ENCODE measurements at places on chromosomes 4 and X.
A peak's percentile ranks its signal among the peaks of the same experiment; 100 is the strongest.

- peak; percentile 63 for DNase-seq
Measured at GRCh38 chr4:150581641-150582051, 305 bp upstream of the MAB21L2 start.

DNA sequence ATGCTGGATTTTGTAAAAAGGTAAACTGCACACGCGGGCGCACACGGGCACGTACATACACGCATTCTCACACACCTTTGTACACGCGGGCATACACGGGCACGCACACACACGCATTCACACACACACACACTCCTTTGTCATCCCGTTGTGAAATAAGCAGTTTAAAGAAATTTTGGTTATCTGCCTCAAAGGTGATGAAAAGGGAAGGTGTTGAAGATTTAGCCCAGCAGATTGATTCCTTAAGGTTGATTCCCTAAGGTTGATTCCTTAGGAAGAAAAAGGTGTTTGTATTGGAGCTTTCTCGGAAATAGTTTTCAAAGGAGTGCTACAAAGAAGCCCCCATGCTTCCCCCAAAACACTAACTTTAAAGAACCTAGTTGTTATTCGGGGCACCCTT is 693 bp downstream of the ATP10D start:
- DNase-seq = no peak

- DNase-seq = no peak
Measured at GRCh38 chr4:135166661-135167060, 965.1 kb upstream of the PABPC4L start.

- no peak for DNase-seq
Measured at GRCh38 chrX:48522291-48522690, 683 bp downstream of the EBP start.

GRCh38 chr4:156169011-156169410 is 215.3 kb upstream of the CTSO start:
- DNase-seq = no peak

DNA sequence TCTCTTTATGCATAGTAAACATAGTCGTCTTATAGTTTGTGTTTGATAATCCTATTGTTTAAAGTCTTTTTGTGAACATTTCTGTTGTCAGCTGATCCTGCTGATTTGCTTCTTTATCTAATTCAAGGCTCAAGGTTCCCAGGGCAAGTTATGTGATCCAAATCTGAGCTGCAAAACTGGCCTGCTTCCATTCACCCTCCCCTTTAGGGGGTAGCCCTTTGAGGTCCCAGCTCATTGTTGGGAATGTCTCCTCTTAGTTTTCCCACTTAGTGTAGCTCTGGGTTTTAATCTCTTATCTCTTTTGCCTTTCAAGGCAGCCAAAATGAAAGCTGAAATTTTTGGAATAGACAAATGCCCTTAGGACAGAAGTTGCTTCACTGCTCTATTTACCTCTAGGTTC is 40.2 kb upstream of the MAGED1 start:
- DNase-seq = no peak

DNA sequence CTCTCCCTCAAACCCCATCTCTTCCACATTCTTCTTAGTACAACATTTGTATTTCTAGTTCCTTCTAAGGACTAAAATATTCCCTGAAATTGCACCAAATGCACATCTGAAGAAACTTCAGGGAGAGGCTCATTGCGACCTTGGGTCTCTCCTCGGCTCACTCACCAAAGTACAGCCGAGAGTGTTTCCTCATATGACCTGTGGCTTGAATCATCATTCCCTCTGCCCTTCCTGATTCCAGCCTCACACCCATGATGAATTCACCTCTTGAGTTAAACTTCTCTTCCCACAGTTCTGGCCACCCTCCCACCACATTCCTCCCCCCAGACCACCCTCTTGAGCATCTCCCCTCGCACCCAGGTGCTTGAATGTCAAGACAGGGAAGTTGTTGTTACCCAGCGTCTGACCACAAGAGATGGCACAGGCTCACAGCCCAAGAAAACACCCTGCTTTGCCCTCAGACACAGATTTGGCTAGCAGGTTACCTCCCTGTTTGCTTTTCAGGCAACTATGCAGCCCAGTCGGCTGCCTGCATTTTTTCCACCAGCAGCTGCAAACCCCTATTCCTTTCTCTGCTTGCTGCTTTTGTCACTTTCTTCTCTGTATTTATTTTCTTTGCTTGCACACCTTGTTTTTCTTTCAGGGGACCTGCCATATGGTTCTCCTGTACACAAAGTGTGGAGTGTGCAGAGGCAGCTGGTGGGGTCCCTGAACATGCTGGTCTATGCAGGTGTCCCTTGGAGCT is 214.8 kb downstream of the SPATA18 start:
- no peak for DNase-seq

DNA sequence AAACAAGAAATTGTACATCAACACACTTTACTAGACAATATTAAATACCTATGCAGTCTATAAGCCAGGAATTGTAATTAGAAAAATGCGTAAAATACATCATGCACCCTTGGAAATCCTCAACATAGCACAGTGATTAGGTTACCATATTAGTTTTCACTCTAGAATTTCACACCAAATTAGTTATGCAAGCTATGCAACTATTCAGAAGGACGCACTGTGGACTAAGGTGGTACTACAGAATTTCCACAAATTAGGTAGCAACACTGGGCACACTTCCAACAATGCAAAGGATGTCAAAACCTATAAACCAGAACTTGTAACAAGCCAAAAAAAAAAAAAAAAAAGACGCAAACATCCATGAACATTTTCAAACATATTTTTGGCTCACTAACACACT is 71.1 kb upstream of the ZCCHC13 start:
- no peak for DNase-seq

GRCh38 chr4:113878668-113879067 is 100.8 kb downstream of the ARSJ start:
- peak; percentile 58 for DNase-seq

GRCh38 chrX:38804682-38805431 is 3.6 kb downstream of the MID1IP1 start:
- DNase-seq = peak; percentile 34

DNA sequence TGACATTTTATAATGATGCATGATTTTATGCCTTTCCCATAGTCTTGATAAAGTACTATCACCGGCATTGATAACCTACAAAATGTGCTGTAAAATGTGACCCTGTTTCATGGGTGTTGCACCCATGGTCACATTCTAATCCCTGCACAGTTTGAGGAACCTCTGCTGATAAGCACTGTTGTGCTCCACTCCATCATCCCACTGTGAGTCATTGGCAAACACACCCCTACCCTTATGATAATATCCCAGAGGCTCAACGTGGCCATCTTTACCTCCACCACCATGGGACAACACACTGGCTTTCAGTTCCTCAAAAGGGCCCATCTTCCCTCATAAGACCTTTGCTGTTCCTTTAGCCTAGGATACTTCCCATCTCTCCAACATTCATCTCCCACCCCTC is 32.0 kb upstream of the SGMS2 start:
- DNase-seq = no peak

GRCh38 chr4:94852616-94853015 is 94.9 kb downstream of the BMPR1B start:
- DNase-seq = no peak

GRCh38 chr4:18798123-18798522 is 776.6 kb upstream of the LCORL start:
- no peak for DNase-seq

DNA sequence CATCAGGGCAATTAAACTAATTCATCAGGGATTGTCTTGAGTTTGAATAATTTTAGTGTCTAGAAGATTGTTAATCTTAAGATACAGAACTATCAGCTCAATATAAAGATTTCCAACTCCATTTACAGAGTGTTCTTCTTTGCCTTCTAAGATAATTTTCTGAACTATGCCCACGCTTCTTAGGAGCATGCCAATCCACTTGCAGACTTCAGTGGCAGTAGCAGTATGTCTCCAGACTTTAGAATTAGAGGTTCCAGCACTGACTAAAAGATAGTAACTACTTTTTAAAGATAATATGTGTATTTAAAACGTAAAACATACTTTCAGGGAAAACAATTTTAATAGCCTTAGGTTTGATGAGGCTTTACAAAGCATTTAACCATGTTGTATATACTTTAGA is 34.2 kb upstream of the GALNT7 start:
- no peak for DNase-seq

DNA sequence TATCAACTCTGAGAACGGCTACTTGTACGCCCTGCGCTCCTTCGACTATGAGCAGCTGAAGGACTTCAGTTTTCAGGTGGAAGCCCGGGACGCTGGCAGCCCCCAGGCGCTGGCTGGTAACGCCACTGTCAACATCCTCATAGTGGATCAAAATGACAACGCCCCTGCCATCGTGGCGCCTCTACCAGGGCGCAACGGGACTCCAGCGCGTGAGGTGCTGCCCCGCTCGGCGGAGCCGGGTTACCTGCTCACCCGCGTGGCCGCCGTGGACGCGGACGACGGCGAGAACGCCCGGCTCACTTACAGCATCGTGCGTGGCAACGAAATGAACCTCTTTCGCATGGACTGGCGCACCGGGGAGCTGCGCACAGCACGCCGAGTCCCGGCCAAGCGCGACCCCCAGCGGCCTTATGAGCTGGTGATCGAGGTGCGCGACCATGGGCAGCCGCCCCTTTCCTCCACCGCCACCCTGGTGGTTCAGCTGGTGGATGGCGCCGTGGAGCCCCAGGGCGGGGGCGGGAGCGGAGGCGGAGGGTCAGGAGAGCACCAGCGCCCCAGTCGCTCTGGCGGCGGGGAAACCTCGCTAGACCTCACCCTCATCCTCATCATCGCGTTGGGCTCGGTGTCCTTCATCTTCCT is 2.7 kb downstream of the PCDH10 start:
- DNase-seq = peak; percentile 81

DNA sequence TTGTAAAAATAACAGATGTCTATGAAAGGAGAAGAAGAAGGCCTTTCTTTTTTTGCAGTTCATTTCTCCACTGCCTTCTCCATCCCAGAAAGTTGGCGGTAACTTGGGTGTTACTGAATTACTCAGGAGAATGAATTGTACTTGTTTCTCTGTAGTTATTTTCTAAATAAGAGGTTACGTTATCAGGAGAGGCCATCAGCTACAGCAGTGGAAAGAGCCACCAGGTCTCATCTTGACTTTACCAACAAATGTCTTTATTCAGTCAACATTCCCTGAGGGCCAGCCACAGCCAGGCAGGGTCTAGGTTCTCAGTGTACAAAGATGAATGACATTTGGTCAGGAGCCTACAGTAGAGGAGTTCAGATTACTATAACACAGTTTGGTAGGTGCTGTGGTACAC is 8.1 kb downstream of the HADH start:
- DNase-seq = no peak

GRCh38 chrX:120262859-120263708 is 12.5 kb downstream of the ZBTB33 start:
- DNase-seq = peak; percentile 40
